Choroid plexus epithelial cell (primary cell): ENCODE measurements at places on chromosomes 12 and 14.

- DNase-seq: no peak
These were observed 66.2 kb upstream of the TMX1 start for GRCh38 chr14:51173863-51174262.

- DNase-seq: no peak
These were observed 58.2 kb downstream of the ESR2 start for GRCh38 chr14:64235652-64236640.

- DNase-seq: no peak
These were observed 5.6 kb upstream of the SPATA7 start for GRCh38 chr14:88379706-88380343.

DNA sequence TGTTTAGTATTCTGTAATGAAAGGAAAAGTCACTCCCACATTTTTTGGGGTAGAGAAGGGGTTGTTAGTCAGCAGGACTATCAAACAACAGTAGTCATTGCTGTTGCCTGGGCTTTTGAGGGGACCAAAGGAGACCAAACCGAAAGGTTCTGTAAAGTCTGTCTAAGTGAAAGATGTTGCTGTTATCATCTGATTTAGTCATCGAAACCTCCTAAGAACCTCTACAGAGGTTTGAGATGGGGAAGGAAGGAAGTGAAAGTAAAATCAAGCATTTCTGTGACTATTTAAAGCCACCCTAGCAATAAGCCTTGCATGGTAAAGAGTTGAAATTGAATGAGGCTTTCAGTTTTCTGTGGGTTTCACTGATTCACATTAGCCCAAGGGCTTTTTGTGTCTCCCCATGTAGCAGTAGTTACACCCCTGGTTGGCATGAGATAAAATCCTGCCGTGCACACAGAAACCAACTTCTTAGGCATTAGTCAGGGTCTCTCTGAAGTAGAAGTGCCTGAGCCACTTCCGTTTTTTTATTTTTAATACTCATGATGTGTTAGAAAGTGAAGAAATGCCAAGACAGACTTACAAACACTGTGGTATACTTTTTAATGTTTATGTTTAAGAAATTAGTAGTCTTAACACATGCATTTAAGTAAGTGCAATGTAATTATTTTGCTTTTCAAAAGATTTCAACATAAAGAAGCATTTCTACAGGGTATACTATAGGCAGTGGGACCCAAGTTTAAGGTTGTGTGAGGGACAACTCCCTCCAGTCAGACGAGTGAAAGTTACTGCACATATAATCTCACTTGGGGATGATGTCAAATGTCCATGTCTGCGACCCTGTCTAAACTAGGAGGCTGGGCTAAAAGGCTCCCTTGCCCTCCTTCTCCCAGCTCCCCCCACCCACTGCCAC is 50.4 kb downstream of the DYRK2 start:
- DNase-seq: peak; percentile 40

DNA sequence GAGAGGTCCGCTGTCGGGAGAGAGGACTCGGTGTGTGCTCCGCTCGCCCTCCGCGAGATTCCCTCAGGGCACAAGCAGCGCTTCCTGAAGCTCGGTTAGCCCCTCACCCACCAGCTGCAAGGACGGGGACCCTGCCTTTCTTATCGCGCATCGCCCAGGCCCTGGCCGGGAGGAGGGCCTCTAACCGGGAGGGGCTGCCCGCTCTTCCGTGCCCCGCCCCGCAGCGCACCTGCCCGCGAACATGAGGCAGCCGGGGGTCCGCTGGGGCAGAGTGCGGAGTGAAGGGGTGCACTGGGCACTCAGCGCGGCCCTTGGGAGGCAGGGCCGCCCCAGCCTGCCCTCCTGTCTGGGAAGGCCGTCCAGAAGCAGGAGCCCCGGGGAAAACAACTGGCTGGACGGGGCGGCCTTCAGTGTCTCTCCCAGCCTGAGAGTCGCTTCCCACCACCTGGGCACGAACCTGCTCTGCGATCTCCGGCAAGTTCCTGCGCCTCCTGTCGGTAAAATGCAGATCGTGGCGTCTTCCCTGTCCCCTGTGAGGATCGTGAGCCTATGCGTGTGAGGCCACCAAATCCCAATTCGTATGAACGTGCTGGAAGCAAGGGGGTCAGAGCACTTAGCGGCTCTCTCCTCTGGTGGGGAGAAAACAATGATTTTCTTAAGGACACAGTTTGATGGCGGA is 28.0 kb upstream of the ADIPOR2 start:
- peak; percentile 34 for DNase-seq
